Muscle of leg (tissue), 16 donors: ENCODE measurements at places on chromosomes 11 and 22. TPM values are rescaled to one million over a fixed set of nuclear protein-coding genes. Genes with fewer than 3 reads are reported as not detected.
A peak's percentile ranks its signal among the peaks of the same experiment; 100 is the strongest.

- H3K4me1 ChIP-seq, result peaks cover 25% of the 10 kb centered on the region
- peaks cover 64% of the 10 kb centered on the region for H3K36me3 ChIP-seq
- no peak for DNase-seq
- H3K4me3 ChIP-seq, result no peak overlapping the region
- H3K27ac ChIP-seq, result no peak overlapping the region
- H3K27me3 ChIP-seq, result no peaks in the 10 kb centered on the region
Measured at GRCh38 chr22:24097961-24098391, 83.3 kb upstream of the SUSD2 start.

DNA sequence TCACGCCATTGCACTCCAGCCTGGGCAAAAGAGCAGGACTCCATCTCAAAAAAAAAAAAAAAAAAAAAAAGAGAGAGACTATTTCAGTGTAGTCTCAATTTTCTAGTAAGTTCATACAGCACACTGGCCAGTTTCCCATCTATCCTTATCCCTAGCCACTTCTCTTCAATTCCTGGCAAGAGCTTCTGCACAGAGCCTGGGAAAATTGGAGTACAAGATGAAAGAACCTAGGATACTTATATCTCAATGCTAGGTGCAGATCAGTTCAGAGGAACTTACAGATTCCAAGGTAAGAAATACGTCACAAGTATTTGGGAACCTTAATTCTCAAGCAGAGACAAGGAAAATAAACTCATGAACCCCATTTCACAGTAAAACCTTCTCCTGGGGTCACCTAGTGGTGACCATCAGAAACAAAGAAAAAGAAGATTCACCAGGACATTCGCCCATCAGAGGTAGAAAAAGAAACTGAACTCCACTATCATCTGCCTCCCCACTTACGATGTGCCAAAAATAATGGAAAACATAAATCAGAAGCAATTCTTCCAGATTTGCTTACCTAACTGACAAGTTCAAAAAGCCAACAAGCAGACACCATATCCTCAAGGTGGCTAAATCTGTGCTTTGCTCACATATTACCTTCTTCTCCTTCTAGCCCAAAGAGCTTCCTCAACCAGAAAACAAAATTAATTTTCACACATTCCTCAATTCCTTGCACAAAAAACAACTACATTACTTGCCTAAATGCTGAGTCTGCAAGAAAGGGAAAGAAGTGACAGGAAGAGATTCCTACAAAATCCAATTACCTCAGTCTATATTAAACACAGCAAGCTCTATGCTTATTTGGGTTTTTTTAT is 4.9 kb downstream of the DENND5A start:
- peak; percentile 79 for DNase-seq
- H3K27ac ChIP-seq, result peak overlapping the region; percentile 20
- H3K4me1 ChIP-seq, result peaks cover 17% of the 10 kb centered on the region
- H3K27me3 ChIP-seq, result no peaks in the 10 kb centered on the region

DNA sequence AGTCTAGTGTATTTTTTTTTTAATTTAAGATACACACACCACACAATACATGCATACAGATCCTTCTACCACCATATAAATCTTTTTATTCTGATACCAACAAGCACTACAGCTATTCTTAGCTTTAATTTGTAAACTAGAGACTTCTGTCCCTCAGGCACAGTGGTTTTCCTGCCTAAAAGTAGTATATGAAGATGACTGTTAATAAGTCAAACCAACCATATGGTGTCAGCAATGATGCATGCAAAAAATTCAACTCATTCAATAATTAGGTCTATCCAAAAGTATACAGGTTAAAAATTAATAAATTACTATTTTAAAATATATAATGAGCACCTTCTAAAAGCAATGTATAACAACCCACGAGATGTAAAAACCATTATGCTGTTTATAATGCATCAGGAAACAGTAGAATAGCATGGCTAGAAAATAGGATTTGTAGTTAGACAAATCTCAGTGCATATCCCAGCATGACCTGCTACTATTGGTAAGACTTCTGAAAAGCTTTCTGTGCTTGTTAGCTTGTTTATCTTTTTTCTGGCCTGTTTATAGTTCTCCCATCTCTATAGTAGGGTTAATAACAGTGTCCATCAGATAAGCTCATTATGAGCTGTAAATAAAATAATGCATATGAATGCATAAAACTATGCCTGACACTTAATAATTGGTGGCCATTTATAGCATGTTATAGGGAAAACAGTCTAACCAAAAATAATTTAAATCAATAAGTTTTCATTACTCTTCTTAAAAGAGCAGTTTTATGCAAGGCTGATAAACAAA is 10.2 kb downstream of the RAB38 start:
- no peaks in the 10 kb centered on the region for H3K36me3 ChIP-seq
- no peaks in the 10 kb centered on the region for H3K27me3 ChIP-seq
- H3K4me1 ChIP-seq, result no peaks in the 10 kb centered on the region
- H3K27ac ChIP-seq, result no peak overlapping the region
- no peak for DNase-seq
- no peak overlapping the region for H3K4me3 ChIP-seq

GRCh38 chr22:24986816-24987215 is 34.3 kb downstream of the KIAA1671 start:
- H3K27me3 ChIP-seq, result no peaks in the 10 kb centered on the region
- no peak overlapping the region for H3K4me3 ChIP-seq
- H3K4me1 ChIP-seq, result peaks cover 20% of the 10 kb centered on the region
- no peak overlapping the region for H3K27ac ChIP-seq
- H3K36me3 ChIP-seq, result no peaks in the 10 kb centered on the region
- DNase-seq, result no peak

DNA sequence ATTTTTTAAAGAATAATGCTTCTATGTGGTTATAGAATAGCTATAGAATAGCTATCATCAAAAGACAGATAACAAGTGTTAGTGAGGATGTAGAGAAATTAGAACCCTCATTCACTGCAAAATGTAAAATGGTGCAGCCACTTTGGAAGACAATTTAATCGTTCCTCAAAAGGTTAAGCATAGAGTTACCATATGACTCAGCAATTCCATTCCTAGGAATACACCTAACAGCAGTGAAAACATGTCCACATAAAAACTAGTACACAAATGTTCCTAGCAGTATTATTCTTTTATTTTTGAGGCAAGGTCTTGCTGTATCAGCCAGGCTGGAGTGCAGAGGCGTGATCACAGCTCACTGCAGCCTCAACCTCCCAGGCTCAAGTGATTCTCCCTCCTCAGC is 34.0 kb downstream of the RTL6 start:
- no peak overlapping the region for H3K27ac ChIP-seq
- no peaks in the 10 kb centered on the region for H3K36me3 ChIP-seq
- DNase-seq, result no peak
- H3K27me3 ChIP-seq, result peaks cover 7% of the 10 kb centered on the region
- no peaks in the 10 kb centered on the region for H3K4me1 ChIP-seq
- no peak overlapping the region for H3K4me3 ChIP-seq

Gene C11orf16
- total RNA-seq, result not detected

- H3K36me3 ChIP-seq, result no peaks in the 10 kb centered on the region
- H3K4me1 ChIP-seq, result no peaks in the 10 kb centered on the region
- H3K4me3 ChIP-seq, result no peak overlapping the region
- no peak for DNase-seq
- H3K27me3 ChIP-seq, result no peaks in the 10 kb centered on the region
Measured at GRCh38 chr11:82267186-82267585, 466.5 kb downstream of the FAM181B start.

- H3K27me3 ChIP-seq, result no peaks in the 10 kb centered on the region
- H3K4me1 ChIP-seq, result no peaks in the 10 kb centered on the region
- no peaks in the 10 kb centered on the region for H3K36me3 ChIP-seq
- no peak overlapping the region for H3K4me3 ChIP-seq
Measured at GRCh38 chr11:62223095-62223494, 14.6 kb downstream of the SCGB2A1 start.

Gene MED19
- 18.9 TPM for total RNA-seq

Gene TRPC6
- total RNA-seq, result 19.2 TPM

Gene OSBPL5
- 12.5 TPM for total RNA-seq

- peak within 1 kb of the TSS; percentile 63 for H3K4me3 ChIP-seq
- DNase-seq, result peak; percentile 65
- no peaks in the 10 kb centered on the region for H3K36me3 ChIP-seq
- peaks cover 10% of the 10 kb centered on the region for H3K4me1 ChIP-seq
- H3K27me3 ChIP-seq, result peaks cover 38% of the 10 kb centered on the region
Measured at GRCh38 chr11:107590460-107591377, at the start of gene ELMOD1. Gene ELMOD1, plus strand, starts transcription at chr11:107591147. Its CDS starts 27,043 bp downstream, at chr11:107618190.

Gene ZMAT5
- 23.5 TPM for total RNA-seq

- H3K36me3 ChIP-seq, result peaks cover 9% of the 10 kb centered on the region
- H3K4me3 ChIP-seq, result peak within 1 kb of the TSS; percentile 95
- H3K27ac ChIP-seq, result peak within 1 kb of the TSS; percentile 100
- peak; percentile 69 for DNase-seq
- peaks cover 8% of the 10 kb centered on the region for H3K4me1 ChIP-seq
Measured at GRCh38 chr11:106077609-106078455, at the start of gene AASDHPPT. Gene AASDHPPT, plus strand, starts transcription at chr11:106077662. Its CDS starts 49 bp downstream, at chr11:106077711.

GRCh38 chr11:77126156-77126775 is 1.8 kb upstream of the MYO7A start:
- no peak for DNase-seq
- H3K4me3 ChIP-seq, result no peak overlapping the region
- no peak overlapping the region for H3K27ac ChIP-seq
- H3K27me3 ChIP-seq, result no peaks in the 10 kb centered on the region
- H3K36me3 ChIP-seq, result peaks cover 26% of the 10 kb centered on the region
- H3K4me1 ChIP-seq, result peaks cover 31% of the 10 kb centered on the region

- H3K36me3 ChIP-seq, result peaks cover under 1% of the 10 kb centered on the region
- no peak overlapping the region for H3K27ac ChIP-seq
- H3K4me3 ChIP-seq, result no peak overlapping the region
- DNase-seq, result no peak
- H3K4me1 ChIP-seq, result peaks cover 11% of the 10 kb centered on the region
Measured at GRCh38 chr11:79062814-79063762, 377.7 kb downstream of the TENM4 start.

DNA sequence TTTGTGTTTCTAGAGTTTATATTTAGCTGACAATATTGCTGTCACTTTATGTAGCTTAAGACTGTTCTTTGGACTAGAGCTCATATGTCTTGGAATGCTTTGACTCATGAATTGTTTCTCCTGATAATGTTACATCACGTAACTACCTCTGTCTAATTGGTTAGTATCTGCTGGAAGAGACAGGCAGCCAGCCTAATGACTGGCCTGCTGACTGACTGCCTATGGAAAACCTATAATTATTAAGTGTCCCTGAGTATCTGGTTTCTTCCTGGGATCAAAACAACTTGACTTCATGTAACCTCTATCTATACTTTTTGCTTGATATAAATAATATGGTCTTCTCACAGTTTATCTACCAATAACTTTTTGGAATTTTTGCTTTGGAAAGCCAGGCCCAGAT is 9.4 kb downstream of the SOX6 start:
- no peaks in the 10 kb centered on the region for H3K27me3 ChIP-seq
- no peaks in the 10 kb centered on the region for H3K4me1 ChIP-seq
- no peak overlapping the region for H3K4me3 ChIP-seq
- peak; percentile 43 for DNase-seq
- no peaks in the 10 kb centered on the region for H3K36me3 ChIP-seq

GRCh38 chr11:16844268-16844771 is 105.9 kb downstream of the C11orf58 start:
- DNase-seq, result no peak
- H3K27ac ChIP-seq, result no peak overlapping the region
- no peaks in the 10 kb centered on the region for H3K27me3 ChIP-seq
- H3K4me3 ChIP-seq, result no peak overlapping the region
- H3K36me3 ChIP-seq, result no peaks in the 10 kb centered on the region
- H3K4me1 ChIP-seq, result peaks cover 9% of the 10 kb centered on the region

DNA sequence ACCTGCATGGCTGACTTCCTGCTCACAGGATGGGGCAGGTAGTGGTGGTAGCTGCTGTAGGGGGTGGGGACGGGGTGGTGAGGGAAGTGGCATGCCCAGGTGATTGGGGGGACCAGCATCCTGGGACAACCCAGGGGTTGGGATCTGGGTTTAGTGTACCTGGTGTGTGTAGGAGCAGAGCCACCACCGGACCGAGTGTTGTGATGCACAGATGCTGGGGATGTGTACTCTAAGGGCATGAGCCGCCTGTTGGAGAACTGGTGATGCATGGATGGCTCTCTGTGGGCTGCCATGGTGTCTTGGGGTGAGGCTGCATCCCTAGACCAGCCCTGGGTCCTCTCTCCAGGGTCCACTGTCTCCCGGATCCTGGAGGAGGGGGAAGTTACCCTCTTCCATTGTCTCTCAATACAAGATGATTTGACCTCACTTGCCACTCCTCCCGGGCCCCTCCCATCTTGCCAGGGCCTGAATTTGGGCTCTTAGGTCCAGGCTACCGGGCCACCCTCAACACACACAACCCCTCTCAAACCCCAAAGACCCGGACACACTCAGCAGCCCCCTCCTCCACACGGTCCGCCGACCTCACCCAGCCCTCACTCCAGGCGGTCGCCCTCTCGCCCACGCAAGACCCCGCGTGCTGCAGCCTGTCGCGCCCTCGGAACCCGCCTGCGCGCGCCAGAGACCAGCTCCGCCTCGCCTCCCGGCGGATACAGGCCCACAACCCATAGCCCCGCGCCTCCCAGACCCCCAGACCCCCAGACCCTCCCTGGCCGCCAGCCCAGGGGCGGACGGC is 619 bp downstream of the LRRC75B start:
- H3K27me3 ChIP-seq, result no peaks in the 10 kb centered on the region
- peak; percentile 45 for DNase-seq
- peaks cover 24% of the 10 kb centered on the region for H3K36me3 ChIP-seq
- H3K4me1 ChIP-seq, result peaks cover 11% of the 10 kb centered on the region
- peak overlapping the region; percentile 54 for H3K4me3 ChIP-seq

GRCh38 chr22:17269224-17269606 is 50.0 kb upstream of the ADA2 start:
- H3K27me3 ChIP-seq, result no peaks in the 10 kb centered on the region
- no peak overlapping the region for H3K4me3 ChIP-seq
- peaks cover 62% of the 10 kb centered on the region for H3K4me1 ChIP-seq
- DNase-seq, result no peak

Gene SCGB1C1
- not detected for total RNA-seq

DNA sequence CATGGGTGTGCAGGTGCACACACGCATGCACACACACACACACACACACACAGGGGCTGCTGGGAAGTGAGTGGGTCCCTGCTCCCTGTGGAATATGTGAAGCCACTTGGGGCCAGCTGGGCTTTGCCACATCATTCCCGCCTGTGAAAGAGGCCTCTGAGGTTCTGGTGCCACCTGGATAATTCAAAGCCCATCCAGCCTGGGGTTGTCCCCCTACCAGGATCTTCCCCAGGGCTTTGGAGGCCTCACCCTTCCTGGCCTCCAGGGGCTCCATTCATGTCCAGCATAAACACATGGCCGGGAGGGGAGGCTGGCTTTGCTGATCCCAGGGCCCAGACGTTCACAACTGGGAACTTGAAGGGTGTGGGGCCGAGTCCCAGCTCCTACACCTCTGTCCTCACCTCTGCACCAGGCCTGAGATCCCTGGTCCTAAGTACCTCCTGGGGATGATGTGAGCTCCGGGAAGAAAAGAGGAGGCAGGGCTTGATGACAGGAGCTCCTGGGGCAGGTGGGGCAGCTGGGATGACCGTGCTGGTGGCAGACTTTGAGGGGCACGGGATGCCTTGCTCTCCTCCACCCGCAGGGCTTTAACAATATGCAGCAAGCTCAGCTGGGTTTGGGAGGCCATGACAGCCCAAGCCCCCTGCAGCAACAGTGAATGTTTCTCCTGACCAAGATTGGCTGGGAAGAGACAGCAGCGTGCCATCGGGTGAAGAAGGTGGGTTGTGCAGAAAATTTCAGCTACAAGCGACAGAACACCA is 14.2 kb downstream of the LINC01488 start:
- H3K27me3 ChIP-seq, result peaks cover 8% of the 10 kb centered on the region
- no peak overlapping the region for H3K27ac ChIP-seq
- no peak for DNase-seq

Gene H19
- 11,782 TPM for total RNA-seq

- no peaks in the 10 kb centered on the region for H3K27me3 ChIP-seq
- peaks cover 3% of the 10 kb centered on the region for H3K4me1 ChIP-seq
- peak; percentile 51 for DNase-seq
- H3K27ac ChIP-seq, result no peak overlapping the region
Measured at GRCh38 chr22:17606496-17606895, 22.1 kb downstream of the ATP6V1E1 start.
